Esophagus squamous epithelium (tissue), 5 donors: ENCODE measurements at places on chromosomes 3 and 15.
A peak's percentile ranks its signal among the peaks of the same experiment; 100 is the strongest.

DNA sequence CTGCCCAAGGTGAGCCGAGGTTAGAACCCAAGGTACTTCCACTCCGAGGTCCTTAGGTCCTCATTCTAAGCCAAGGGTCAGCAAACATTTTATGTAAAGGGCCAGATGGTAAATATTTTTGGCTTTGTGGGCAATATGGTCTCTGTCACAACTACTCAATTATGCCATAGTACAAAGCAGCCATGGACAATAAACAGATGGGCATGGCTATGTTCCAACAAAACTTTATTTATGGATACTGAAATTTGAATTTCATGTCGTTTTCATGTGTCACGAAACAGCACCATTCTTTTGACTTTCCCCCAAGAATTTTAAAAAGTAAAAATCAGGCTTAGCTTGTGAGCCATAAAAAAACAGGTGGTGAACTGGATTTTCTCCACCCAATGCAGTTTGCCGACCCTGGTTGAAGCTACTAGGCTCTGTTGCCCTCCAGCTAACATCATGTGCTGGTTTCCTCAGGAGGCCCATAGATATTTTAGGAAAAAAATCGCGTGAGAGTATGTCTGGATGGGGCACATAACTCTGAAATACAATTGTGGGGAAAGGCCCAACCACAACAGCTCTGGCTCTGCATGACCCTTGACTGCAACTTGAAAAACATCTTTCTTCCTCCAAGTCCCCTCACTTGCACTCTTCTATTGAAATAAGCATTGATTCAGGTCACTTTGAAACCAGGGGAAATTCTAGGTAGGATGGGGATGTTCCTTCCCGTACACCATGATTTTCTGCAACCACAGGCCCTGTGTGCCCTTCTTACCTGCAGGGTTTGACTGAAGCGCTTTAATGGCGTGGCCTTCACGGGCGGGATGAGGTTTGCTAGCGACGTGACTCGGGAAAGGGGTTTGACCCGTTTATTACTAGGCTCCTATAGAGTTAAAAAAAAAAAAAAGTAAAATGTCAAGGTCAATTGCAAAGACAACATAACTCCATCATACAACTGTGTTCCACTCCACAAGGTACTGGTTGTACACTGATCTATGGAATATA is 28.5 kb downstream of the ARHGEF3 start:
- peaks cover 4% of the 10 kb centered on the region for H3K4me1 ChIP-seq
- DNase-seq: no peak
- H3K27me3 ChIP-seq: no peaks in the 10 kb centered on the region
- H3K36me3 ChIP-seq: peaks cover 4% of the 10 kb centered on the region
- no peak overlapping the region for H3K27ac ChIP-seq
- H3K4me3 ChIP-seq: no peak overlapping the region

- no peak overlapping the region for H3K4me3 ChIP-seq
- H3K36me3 ChIP-seq: no peaks in the 10 kb centered on the region
- H3K27ac ChIP-seq: peak overlapping the region; percentile 42
- H3K27me3 ChIP-seq: no peaks in the 10 kb centered on the region
- no peak for DNase-seq
These were observed 162.4 kb upstream of the LRTM1 start for GRCh38 chr3:55090291-55090690.

DNA sequence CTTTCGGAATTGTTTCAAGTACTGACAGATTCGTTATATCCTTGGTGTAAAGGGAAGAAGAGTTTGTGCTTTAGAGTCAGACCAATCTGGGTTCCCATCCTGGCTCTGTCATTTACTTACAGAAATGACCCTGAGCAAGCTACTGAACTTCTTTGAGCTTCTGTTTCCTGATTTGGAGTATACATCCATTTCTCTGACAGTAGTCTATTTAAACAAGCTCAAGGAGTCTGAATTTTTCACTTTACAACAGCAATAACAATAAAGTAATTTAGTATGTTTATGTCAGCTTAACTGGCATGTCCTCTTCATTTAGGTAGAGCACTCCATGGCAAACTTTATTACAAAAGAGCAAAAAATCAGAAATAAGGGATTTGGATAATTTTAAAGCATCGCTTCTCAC is 27.8 kb downstream of the FAM98B start:
- peaks cover 70% of the 10 kb centered on the region for H3K36me3 ChIP-seq
- no peaks in the 10 kb centered on the region for H3K27me3 ChIP-seq
- no peaks in the 10 kb centered on the region for H3K4me1 ChIP-seq
- DNase-seq: no peak
- H3K27ac ChIP-seq: no peak overlapping the region

DNA sequence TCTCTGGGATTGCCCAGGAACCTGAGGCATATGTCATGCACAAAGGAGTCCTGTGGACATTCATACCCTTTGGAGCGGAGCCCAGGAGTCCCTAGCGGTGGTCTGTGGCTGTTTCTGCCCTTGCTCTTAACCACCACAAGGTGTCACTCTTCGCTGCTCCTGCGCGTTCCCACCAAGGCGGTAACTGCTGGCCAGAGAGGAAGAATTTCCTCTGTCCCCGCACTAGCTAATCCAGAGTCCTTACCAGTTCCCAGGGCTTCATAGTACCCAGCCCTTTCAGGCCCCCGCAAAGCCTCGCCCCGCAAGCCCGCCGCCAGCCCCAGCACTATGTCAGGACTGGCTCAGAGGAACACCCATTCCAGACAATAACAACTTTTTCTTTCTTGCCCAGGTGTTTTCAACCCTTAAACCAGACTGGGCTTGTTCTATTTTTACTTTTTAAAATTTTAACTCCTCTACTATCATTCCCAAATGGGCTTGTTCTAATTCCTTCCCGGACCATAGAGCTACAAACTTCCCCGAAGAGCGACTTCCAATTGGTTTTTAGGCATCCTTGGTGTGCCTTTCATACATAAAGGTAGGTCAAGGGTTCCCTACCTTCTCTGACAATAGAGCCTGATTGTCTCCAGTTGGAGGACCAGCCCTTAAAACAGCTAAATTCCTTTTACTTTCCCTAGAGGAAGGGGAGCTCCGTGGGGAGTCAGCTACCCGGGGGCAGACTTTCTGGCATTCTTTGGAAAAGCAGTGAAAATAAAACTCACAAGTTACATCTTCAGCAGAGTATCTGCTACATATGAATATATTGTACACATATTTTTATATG is 31.8 kb upstream of the ZNF774 start:
- peak overlapping the region; percentile 53 for H3K4me3 ChIP-seq
- peaks cover 10% of the 10 kb centered on the region for H3K4me1 ChIP-seq
- DNase-seq: no peak
- peak overlapping the region; percentile 69 for H3K27ac ChIP-seq

GRCh38 chr3:39657775-39658174 is 151.6 kb upstream of the MYRIP start:
- H3K4me3 ChIP-seq: no peak overlapping the region
- DNase-seq: no peak
- no peaks in the 10 kb centered on the region for H3K4me1 ChIP-seq
- no peaks in the 10 kb centered on the region for H3K27me3 ChIP-seq

GRCh38 chr15:69973102-69973714 is 124.5 kb downstream of the TLE3 start:
- DNase-seq: no peak
- H3K27ac ChIP-seq: no peak overlapping the region
- H3K4me3 ChIP-seq: no peak overlapping the region
- no peaks in the 10 kb centered on the region for H3K4me1 ChIP-seq
- H3K27me3 ChIP-seq: no peaks in the 10 kb centered on the region

DNA sequence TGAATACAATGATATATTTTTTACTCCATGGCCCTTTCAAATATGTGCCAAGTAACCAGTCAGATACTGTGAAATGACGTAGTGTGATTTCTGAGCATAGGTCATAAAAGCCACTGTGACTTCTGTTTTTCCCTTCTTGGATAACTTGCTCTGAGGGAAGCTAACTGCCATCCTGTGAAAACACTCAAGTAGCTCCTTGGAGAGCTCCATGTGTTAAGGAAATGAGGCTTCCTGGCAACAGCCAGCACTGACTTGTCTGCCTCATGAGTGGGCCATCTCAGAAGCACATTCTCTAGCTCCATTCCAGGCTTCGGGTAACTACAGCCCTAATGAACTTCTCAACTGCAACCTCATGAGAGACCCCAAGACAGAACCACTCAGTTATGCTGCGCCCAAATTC is 9.5 kb upstream of the CCDC80 start:
- H3K36me3 ChIP-seq: no peaks in the 10 kb centered on the region
- no peaks in the 10 kb centered on the region for H3K27me3 ChIP-seq

DNA sequence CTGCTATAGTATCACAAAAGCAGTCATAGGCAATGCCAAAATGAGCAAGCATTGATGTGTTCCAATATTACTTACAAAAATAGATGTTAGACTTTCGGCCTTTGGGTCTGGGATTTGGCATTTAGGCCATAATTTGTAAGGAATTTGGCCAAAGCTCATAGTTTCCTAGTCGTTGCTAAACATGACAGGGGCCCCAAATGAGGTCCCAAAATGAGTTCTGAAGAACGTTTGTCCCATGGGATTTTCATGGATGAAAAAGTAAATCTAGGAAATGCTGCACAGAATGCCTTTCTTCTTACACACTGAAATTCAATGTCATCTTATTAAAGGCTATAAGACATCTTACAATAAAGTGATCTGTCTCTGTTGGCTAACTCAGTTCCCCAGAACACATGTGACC is 456.0 kb downstream of the CNTN4 start:
- no peak overlapping the region for H3K4me3 ChIP-seq
- no peak overlapping the region for H3K27ac ChIP-seq
- no peaks in the 10 kb centered on the region for H3K36me3 ChIP-seq
- no peak for DNase-seq

DNA sequence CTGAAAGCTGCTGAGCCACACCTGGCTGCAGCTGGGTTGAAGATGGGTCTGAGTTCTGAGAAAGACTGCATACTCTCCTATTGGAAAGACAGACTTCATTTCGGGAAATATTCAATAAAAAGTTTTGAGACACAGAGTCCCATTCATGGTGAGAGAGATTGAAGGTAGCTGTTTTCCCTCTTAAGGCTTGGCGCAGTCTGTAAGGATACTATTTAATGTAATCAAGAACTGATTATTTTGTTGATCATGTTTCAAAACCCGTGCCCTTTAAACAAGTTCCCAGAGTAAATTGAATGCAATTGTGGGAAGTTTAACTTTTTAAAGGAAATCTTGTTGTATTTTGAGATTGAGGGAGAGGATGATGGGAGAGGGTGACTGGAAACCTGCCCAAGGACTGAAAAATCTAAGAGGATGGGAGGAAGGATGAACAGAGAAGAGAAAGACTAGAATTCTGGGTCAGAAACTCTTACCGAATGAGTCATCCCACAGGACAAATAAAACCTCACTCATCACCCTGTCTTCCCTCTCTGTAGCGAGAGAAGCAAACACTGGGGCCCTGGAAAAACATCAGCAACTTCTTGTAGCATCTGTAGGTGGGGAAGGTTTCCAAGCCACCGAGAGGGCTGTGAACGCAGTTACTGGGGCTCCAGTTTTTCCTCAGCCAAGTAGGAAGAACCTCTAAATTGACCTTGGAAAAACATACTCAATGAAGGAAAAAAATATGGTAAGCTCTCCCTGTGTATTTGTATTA is 193.2 kb upstream of the TPRG1 start:
- no peaks in the 10 kb centered on the region for H3K36me3 ChIP-seq
- H3K4me3 ChIP-seq: no peak overlapping the region
- H3K27ac ChIP-seq: peak overlapping the region; percentile 6
- H3K4me1 ChIP-seq: peaks cover 56% of the 10 kb centered on the region
- no peaks in the 10 kb centered on the region for H3K27me3 ChIP-seq

GRCh38 chr3:97763586-97764406 is 762 bp upstream of the ARL6 start:
- no peak for DNase-seq
- no peaks in the 10 kb centered on the region for H3K36me3 ChIP-seq
- H3K27me3 ChIP-seq: no peaks in the 10 kb centered on the region
- peak overlapping the region; percentile 76 for H3K4me3 ChIP-seq

- H3K36me3 ChIP-seq: no peaks in the 10 kb centered on the region
- DNase-seq: no peak
- H3K4me1 ChIP-seq: no peaks in the 10 kb centered on the region
- H3K27me3 ChIP-seq: no peaks in the 10 kb centered on the region
- no peak overlapping the region for H3K4me3 ChIP-seq
- H3K27ac ChIP-seq: no peak overlapping the region
These were observed 605.0 kb upstream of the CBLB start for GRCh38 chr3:106473576-106474475.

DNA sequence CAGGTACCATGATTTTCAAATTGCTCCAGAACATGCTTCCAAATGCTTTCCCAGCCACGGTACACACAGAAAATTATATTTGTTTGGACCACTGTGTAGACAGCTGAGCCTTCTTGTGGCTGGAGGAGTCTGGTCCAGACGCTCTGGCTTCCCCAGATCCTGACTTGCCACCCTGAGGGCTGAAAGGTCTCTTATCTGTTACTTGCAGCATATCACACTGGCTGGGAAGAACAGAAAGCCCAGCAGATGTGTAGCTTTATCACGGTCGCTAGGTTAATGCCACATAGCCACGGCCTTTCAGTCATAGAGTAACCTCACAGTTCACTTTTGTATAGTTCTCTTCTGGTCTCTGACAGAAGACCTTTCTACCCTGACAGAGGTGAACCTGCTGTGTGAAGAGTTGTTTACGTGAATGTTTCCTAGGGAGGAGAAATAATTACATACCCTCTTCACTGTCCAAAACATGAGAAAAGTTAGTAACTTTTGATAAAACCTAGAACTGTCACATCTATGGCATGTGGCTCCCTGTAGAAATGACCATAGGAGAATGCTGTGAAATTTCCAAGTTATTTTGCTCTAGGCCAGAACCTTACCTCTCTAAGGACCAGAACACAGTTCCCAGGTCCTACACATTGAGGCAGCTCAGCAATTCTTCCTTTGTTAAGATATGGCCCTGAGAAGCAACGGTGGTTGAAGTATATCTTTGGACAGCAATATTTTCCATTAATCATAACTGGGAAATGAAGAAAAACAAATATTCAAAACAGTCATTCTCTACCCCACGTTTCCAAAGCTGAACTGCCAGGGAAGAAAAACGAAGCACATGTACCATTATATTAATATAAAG is 15.8 kb upstream of the STIMATE start:
- no peak overlapping the region for H3K27ac ChIP-seq
- no peak for DNase-seq
- no peak overlapping the region for H3K4me3 ChIP-seq
- no peaks in the 10 kb centered on the region for H3K4me1 ChIP-seq
- H3K27me3 ChIP-seq: no peaks in the 10 kb centered on the region

GRCh38 chr3:107669669-107670068 is 146.9 kb downstream of the BBX start:
- no peak for DNase-seq
- H3K27ac ChIP-seq: no peak overlapping the region
- no peak overlapping the region for H3K4me3 ChIP-seq
- H3K4me1 ChIP-seq: no peaks in the 10 kb centered on the region
